ENCODE measurements at places on chromosomes 3 and 15.
A peak's percentile ranks its signal among the peaks of the same experiment; 100 is the strongest.

- DNase-seq: no peak
Observed at GRCh38 chr3:12733566-12733965, 25.5 kb downstream of the TMEM40 start.

- DNase-seq: no peak
Observed at GRCh38 chr3:1348547-1348946, 255.7 kb downstream of the CNTN6 start.

DNA sequence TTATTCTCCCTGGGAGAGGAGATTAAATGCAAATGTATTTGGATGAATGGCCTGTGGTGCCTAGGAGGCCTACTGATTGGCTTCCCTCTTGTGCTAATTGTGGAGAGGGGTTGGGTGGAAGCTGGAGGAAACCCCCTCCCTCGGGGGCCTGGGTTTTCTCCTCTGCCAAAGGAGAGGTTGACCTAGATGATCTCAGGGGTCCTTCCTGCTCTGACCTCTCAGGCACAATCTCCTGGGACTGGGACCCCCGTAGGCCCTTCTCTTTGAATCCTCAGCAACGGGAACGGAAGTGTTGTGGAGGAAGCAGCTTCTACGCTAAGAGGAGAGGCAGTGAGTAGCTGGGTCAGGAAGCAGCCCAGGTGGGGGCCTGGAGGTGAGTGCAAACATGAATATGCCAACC lies 40.5 kb upstream of the MAGEF1 start:
- DNase-seq: no peak

DNA sequence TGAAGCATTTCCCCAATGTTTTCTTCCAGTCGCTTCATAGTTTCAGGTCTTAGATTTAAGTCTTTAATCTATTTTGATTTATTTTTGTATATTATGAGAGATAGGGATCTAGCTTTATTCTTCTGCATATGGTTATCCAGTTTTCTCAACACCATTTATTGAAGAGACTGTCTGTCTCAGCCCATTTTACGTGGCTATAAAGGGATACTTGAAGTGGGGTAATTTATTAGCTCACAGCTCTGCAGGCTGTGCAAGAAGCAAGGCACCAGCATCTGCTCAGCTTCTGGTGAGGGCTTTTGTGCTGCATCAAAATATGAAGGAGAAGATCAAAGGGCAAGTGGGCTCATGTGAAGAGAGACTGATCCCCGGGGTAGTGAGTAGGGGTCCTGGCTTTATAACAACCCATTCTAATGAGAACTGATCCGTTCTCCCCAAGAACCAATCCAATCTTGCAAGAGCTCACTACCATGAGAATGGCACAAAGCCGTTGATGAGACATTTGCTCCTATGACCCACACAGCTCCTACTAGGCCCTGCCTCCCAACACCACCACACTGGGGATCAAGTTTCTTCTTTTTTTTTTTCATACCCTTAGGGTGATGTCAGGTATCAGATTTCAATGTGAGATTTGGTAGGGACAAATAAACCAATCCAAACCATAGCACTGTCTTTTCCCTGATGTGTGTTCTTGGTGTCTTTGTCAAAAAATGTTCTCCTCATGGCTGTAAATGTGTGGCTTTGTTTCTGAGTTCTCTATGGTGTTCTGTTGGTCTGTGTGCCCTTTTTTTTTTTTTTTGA lies 63.2 kb downstream of the IQGAP1 start:
- DNase-seq: no peak

- DNase-seq: no peak
Observed at GRCh38 chr3:30347679-30348216, 258.7 kb upstream of the TGFBR2 start.

- peak; percentile 23 for DNase-seq
Observed at GRCh38 chr3:142976621-142977398, 13.3 kb upstream of the PAQR9 start.

DNA sequence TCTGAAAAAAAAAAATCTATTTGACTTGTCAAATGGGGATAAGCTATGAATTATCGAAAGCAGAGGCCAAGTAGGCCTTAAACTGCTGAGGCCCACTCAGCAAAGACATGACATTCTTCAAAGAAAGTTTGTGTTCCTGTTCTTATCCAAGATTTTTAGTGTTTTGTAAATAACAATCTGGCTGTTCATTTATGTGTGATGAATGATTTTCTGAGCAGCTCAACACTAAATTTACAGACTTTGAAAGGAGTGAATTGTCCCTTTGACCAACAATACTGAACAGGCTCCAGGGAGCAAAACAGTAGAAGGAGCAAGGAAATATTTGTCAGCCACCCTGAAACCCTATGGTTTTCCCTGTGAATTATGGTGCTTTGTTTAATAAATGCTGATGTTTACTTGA lies 512.6 kb upstream of the NAALADL2 start:
- DNase-seq: no peak

- no peak for DNase-seq
Observed at GRCh38 chr15:101435761-101436160, 53.7 kb downstream of the PCSK6 start.

GRCh38 chr3:196968233-196969133 lies at the start of gene PIGZ:
Gene PIGZ, minus strand, starts transcription at chr3:196968833. Its CDS starts 16,802 bp downstream, at chr3:196952031.
- peak; percentile 76 for DNase-seq

DNA sequence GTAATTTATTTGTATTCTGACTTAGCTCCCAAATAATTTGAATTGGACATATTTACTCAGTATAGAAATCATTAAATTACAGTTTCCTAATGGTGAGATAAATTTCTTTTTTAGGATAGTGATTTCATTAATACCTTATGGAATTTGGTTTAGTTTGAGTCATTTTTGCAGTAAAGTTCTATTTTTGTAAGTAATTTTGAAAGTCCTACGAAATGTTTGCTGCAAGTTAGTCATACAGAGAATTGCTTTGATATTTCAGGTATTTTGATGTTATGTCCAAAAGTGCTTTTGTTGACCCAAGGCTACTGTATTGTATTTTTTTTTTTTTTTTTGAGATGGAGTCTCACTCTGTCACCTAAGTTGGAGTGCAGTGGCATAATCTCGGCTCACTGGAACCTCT lies 41.7 kb downstream of the TCF12 start:
- no peak for DNase-seq

DNA sequence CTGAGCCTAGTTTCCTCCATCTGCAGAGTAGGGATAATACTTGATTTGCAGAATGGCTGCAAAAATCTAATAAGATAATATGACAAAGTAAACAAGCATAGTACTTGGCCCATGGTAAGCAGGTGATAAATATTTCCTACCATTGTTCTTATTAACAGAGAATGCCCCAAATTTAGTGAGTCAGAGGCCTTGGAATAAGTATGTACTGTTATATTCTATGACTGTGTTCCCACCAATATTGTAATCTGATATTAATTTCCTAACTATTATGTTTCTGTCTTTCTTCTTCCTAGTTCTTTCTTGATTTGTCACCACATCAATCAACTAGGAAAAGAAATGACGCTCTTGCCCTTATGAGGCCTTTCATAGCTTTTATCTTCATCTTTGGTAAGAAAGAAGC lies 178.4 kb upstream of the SLC2A2 start:
- DNase-seq: no peak

DNA sequence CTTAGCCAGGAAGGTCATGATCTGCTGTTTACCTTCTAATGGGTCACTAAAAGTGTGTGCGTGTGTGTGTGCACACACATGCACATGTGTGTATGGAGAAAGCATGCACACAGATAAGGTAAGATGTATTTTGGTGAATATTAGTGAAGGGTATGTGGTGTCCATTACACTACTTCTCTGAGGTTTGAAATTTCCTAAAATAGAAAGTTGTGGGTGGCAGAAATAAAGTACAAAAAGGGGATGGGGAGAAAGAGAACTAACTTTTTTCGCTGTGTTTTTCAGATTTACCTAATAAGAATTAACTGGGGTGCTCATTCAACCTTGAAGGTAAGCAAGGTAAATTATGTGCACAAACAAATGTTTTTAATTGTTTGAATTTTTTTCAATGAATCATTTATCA lies 24.4 kb upstream of the NR2E3 start:
- no peak for DNase-seq

GRCh38 chr3:66748175-66748876 lies 247.5 kb upstream of the LRIG1 start:
- DNase-seq: no peak

DNA sequence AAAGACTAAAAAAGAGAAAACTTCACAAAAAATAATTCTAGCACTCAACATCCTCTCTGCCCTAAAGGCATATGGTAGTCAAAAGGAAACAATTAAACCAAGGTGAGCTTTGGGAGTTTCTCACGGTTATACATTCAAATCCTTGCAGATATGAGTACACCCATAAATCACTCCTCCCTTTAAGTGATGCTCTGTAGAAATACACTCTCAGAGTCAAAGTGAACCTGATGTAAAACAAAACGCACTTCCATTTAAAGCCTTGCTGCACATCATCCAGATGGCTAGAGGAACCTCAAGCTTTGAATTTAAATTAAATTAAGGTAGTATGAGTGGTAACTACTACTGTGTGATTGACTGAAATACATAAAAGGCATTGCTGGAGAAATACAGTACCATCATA lies 36.0 kb upstream of the AADAC start:
- no peak for DNase-seq

DNA sequence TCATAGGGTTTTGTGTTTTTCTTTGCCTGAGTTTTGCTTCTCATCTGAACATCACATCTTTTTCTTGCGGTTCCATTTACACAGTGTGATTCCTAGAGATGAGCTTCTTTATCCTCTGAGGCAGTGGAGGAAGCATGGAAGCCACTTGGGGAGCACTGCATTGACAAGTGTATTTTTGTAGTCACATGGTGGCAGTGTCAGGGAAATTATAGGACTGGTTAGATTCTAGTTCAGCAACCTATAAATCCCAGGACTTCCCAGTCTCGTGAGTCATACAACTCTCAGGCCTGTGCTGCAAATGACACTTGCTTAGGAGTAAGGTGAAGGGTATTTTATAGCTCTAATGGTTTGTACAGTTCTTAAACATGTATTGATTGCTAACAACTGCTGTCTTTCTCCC lies 58.4 kb downstream of the RBM6 start:
- no peak for DNase-seq

GRCh38 chr3:10599017-10599416 lies 93.6 kb upstream of the ATP2B2 start:
- DNase-seq: no peak

DNA sequence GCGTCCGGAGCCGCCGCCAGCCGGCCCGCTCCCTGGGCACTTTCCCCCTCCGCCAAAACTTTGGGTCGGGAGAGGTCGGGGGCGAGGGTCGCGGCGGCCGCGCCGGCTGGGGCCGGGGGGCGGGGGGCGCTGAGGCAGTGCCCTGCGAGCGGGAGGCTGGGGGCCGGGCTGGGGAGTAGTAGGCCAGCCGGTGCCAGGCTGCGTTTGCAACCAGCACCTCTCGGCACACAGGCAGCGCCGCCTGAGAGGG lies 452 bp downstream of the BBX start:
- peak; percentile 58 for DNase-seq

DNA sequence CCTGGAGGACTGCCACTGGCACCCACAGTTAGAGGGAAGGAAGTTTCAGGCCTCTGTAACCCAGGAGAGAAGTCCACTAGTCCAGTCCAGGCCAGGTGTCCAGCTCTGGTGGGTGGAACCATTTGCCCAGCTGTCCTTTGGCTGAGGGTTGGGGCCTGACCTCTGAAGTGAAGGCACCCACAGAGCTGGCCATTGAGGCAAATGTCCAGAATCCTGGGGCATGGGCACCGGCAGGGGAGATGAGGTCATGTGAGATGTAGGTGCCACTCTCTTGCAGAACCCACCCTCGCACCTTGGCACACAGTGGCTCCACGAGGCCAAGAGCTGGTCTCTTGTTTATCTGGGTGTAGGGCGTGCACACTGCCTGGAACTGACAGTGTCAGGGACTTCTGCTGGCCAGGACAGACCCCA lies 162.8 kb downstream of the SMAD6 start:
- DNase-seq: no peak

- no peak for DNase-seq
Observed at GRCh38 chr15:38877471-38877870, 312.9 kb upstream of the RASGRP1 start.

DNA sequence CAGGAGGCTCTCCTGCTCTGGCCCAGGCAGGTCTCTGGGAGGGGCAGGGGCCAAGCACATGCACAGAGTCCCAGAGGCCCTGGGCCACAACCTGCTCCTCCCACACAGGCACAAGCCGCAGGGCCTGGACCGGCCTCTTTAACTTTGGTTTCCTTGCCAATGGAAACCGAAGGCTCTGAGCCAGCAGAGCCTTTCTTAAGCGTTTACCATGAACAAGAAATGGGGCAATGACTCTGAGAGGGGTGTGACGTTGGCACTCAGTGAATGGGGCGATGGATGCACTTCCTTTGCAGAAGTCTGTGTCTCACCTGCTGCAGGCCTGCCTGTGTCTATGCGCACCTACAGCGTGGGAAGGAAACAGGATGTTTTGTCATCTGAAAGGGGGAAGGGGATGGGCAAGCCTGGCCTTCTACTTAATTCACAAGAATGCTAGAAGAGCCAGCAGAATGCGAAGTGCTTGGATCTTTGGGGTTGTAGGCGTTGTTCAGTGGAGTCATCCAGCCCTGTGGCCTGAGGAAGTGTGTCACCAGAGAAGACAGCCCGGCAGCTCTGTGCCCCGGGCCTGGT lies 41.8 kb downstream of the IFT122 start:
- no peak for DNase-seq

- DNase-seq: no peak
Observed at GRCh38 chr3:44764248-44764647, 2.7 kb downstream of the KIF15 start.

- no peak for DNase-seq
Observed at GRCh38 chr3:156963096-156963495, 136.9 kb downstream of the LEKR1 start.

DNA sequence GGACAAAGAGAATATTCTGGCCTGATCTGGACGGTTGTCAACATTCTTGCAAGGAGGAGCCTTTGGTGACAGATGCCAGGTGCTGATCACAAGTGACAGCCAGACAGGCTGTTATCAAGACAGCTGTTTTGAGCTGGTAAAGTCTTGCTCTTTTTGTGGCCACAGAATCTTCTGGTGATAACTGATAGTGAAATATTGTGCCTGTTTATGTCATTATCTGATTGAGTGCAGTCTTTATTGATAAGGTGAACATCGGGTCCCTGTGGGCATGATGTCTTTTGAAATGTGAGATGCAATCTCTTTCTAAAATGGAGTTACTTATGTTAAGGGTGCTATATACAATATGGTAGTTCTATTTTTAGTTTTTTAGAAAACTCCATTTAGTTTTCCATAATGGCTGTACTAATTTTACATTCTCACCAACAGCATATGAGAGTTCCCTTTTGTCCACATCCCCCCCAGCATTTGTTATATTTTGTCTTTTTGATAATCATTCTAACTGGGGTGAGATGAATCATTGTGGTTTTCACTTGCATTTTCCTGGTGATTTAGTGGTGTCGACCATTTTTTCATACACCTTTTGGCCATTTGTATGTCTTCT lies 10.7 kb downstream of the CEP63 start:
- no peak for DNase-seq

GRCh38 chr3:57464011-57464410 lies 80.1 kb downstream of the DNAH12 start:
- DNase-seq: no peak

DNA sequence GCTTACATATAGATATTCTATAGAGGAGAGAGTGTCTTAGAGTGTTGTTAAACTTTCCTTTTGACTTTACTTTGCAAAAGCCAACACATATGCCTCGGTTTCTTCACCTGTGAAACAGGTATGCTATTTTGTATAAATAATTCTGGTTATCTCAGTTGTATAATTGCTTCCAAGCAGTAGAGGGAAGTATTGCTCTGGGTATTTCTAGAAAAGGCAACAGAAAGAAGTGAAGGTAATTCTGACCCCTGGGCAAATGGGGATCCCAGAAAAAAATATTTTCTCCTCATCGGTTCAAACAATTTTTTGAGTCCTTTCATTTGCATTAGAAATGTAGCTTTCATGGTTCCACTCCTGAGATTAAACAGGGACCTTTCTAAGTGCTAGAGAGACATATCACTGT lies 216.5 kb upstream of the SEMA6D start:
- no peak for DNase-seq

- no peak for DNase-seq
Observed at GRCh38 chr3:50372349-50372748, 13.0 kb upstream of the TMEM115 start.

Measured in substantia nigra (tissue), 51 donors.